Foreskin keratinocyte (primary cell): ENCODE measurements at places on chromosomes 5 and 9. TPM values are rescaled to one million over a fixed set of nuclear protein-coding genes. Genes with fewer than 3 reads are reported as not detected.

RGMB gene
- total RNA-seq, result 34.2 and 48.3 TPM in 2 replicates

GRIN1 gene
- total RNA-seq, result 0.07 and 0.17 TPM in 2 replicates

INSYN2B gene
- total RNA-seq, result 6.7 and 8.4 TPM in 2 replicates

PCDH12 gene
- total RNA-seq, result 0.03 and 0.07 TPM in 2 replicates

PCDHA3 gene
- total RNA-seq, result not detected in 2 replicates

PDE6A gene
- total RNA-seq, result not detected in 2 replicates

GRIA1 gene
- total RNA-seq, result 0.42 and 0.48 TPM in 2 replicates
